Natural killer cell (primary cell): ENCODE measurements at places on chromosomes 11 and 22.
A peak's percentile ranks its signal among the peaks of the same experiment; 100 is the strongest.

DNA sequence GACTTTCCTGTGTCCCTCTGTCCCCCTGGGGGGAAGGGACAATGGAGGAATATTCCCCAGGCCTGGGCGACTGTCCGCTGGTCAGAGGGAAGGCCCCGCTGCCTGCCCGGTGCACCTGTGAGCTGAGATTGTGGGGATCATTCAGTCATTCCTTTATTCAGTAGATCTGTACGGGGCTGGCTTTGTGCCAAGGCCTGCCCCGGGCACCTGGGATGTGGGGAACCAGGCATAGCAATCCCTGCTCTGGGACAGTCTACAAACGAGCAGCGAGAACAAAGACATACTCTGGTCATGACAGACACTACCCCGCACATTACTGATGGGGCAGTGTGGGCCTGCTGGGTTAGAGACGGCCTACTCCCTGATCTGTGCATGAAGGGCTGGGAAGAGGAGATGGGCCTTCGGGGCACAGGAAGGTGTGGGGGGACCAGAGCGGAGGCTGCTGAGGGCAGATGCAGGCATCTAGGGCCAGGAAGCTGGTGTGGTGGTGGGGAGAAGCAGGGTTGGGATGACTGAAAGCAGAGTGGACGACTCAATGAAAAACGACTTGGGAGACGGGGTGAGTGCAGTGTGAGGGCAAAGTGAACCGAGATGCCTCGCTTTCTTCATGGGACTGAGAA is 1.8 kb upstream of the MYO7A start:
- H3K36me3 ChIP-seq, result no peaks in the 10 kb centered on the region
- DNase-seq, result no peak
- no peak overlapping the region for H3K27ac ChIP-seq
- H3K27me3 ChIP-seq, result peaks cover 11% of the 10 kb centered on the region
- no peak overlapping the region for H3K4me3 ChIP-seq

DNA sequence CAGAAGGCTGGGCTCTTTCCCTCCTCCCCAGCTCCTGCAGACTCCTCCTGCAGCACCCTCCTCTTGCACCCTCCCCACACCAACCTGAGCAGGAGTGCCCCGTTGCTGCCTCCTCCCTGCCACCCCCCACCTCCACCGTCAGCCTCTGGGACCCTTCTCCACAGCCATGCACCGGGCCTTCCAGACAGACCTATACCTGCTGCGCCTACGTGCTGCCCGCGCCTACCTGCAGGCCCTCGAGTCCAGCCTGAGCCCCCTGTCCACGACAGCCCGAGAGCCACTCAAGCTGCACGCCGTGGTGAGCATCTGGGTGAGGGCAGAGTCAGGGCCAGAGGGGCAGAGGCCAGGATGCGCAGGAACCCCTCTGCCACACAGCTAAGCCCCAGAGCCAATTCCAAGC is 16.2 kb downstream of the ZDHHC24 start:
- no peak overlapping the region for H3K27ac ChIP-seq
- peaks cover 15% of the 10 kb centered on the region for H3K36me3 ChIP-seq
- H3K27me3 ChIP-seq, result no peaks in the 10 kb centered on the region
- H3K4me3 ChIP-seq, result no peak overlapping the region

GRCh38 chr11:31974366-31975136 is 116.3 kb upstream of the RCN1 start:
- no peak overlapping the region for H3K27ac ChIP-seq
- no peaks in the 10 kb centered on the region for H3K4me1 ChIP-seq
- DNase-seq, result no peak

- H3K36me3 ChIP-seq, result no peaks in the 10 kb centered on the region
- no peak overlapping the region for H3K4me3 ChIP-seq
- H3K27me3 ChIP-seq, result no peaks in the 10 kb centered on the region
- no peak for DNase-seq
Observed at GRCh38 chr11:71391796-71392195, 56.4 kb downstream of the DHCR7 start.

- peaks cover 23% of the 10 kb centered on the region for H3K4me1 ChIP-seq
- peak; percentile 43 for DNase-seq
- no peaks in the 10 kb centered on the region for H3K36me3 ChIP-seq
- H3K27ac ChIP-seq, result peak overlapping the region; percentile 81
Observed at GRCh38 chr11:67630943-67631331, 1.2 kb upstream of the NUDT8 start.

- H3K4me3 ChIP-seq, result no peak overlapping the region
- DNase-seq, result no peak
- H3K36me3 ChIP-seq, result no peaks in the 10 kb centered on the region
- H3K27ac ChIP-seq, result no peak overlapping the region
- peaks cover 9% of the 10 kb centered on the region for H3K27me3 ChIP-seq
- no peaks in the 10 kb centered on the region for H3K4me1 ChIP-seq
Observed at GRCh38 chr11:17651061-17651460, 68.3 kb upstream of the MYOD1 start.

GRCh38 chr11:134027671-134028070 is 41.2 kb upstream of the JAM3 start:
- H3K36me3 ChIP-seq, result no peaks in the 10 kb centered on the region
- no peak overlapping the region for H3K4me3 ChIP-seq
- DNase-seq, result peak; percentile 71
- H3K4me1 ChIP-seq, result peaks cover 5% of the 10 kb centered on the region
- no peaks in the 10 kb centered on the region for H3K27me3 ChIP-seq

GRCh38 chr11:122398167-122398566 is 257.4 kb upstream of the UBASH3B start:
- no peak overlapping the region for H3K4me3 ChIP-seq
- H3K27ac ChIP-seq, result no peak overlapping the region
- no peaks in the 10 kb centered on the region for H3K27me3 ChIP-seq

DNA sequence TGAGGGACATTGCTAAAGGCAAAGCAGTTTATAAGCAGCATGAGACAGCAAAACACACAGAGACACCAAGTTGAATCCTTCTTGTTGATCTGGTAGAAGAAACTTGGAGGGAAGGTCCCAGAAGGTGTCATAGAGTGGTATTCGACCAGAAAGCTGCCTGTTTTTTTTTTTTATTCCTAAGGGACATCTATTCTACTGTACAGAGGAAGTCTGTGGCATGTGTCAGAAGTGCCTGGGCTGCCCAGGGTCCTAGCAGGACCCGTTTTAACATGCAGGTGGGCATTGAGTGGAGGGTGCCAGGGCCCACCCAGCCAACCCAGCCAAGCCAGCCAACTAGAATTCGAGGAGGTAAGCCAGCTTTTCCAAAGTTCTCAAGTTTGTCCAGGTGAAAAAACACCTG is 68.0 kb upstream of the ATXN10 start:
- no peaks in the 10 kb centered on the region for H3K27me3 ChIP-seq
- H3K4me3 ChIP-seq, result no peak overlapping the region
- H3K27ac ChIP-seq, result no peak overlapping the region

GRCh38 chr22:45740236-45740635 is 68.6 kb downstream of the ATXN10 start:
- no peak overlapping the region for H3K4me3 ChIP-seq
- peaks cover 55% of the 10 kb centered on the region for H3K36me3 ChIP-seq
- no peak for DNase-seq
- H3K27ac ChIP-seq, result no peak overlapping the region
- no peaks in the 10 kb centered on the region for H3K27me3 ChIP-seq

DNA sequence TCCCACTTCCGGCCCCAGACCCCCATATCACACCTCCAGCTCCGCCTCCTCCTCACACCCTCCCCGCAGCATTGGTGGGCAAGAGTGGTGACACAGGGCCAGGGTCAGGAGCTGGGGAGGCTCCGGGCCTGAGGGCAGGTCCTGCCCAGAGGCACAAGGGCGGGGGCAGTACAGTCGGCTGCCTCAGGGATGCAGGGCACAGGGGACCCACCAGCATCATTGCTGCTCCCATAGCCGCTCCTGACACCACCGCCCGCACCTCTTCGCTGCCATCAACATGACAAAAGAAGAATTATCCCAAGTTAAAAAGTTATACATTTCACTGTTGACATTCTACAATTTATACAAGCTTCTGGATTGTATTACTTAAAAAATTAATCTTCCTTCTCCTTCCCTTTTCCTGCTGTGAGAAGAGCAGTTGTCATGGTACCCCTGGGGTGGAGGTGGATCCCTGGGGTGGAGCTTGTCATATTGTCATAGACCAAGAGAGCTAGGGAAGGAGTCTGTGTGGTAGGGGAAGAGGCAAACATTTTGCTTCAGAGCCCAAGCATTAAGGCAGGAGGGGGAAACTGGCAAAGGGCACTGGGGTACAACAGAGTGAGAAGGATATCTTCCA is 4.1 kb downstream of the SBF2 start:
- no peak overlapping the region for H3K27ac ChIP-seq
- H3K27me3 ChIP-seq, result peaks cover 7% of the 10 kb centered on the region
- no peak for DNase-seq
- H3K4me3 ChIP-seq, result no peak overlapping the region

DNA sequence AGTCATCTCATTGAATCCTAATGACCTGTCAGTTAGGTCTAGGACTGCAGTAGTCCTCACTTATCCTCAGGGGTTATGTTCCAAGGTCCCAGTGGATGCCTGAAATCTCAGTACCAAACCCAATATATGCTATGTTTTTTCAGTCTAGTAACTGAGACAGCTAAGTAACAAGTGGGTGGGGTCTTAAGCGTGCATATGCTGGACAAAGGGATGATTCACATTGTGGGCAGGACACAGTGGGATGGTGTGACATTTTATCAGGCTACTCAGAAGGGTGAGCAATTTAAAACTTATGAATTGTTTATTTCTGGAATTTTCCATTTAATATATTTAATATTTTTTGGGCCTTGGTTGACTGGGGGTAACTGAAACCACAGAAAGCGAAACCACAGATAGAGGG is 29.0 kb downstream of the DDX10 start:
- no peaks in the 10 kb centered on the region for H3K4me1 ChIP-seq
- no peaks in the 10 kb centered on the region for H3K27me3 ChIP-seq
- H3K27ac ChIP-seq, result no peak overlapping the region
- DNase-seq, result no peak

- H3K4me3 ChIP-seq, result no peak overlapping the region
- no peak for DNase-seq
- H3K27me3 ChIP-seq, result no peaks in the 10 kb centered on the region
- no peak overlapping the region for H3K27ac ChIP-seq
- peaks cover 21% of the 10 kb centered on the region for H3K4me1 ChIP-seq
Observed at GRCh38 chr22:21850660-21851059, 16.8 kb downstream of the MAPK1 start.

DNA sequence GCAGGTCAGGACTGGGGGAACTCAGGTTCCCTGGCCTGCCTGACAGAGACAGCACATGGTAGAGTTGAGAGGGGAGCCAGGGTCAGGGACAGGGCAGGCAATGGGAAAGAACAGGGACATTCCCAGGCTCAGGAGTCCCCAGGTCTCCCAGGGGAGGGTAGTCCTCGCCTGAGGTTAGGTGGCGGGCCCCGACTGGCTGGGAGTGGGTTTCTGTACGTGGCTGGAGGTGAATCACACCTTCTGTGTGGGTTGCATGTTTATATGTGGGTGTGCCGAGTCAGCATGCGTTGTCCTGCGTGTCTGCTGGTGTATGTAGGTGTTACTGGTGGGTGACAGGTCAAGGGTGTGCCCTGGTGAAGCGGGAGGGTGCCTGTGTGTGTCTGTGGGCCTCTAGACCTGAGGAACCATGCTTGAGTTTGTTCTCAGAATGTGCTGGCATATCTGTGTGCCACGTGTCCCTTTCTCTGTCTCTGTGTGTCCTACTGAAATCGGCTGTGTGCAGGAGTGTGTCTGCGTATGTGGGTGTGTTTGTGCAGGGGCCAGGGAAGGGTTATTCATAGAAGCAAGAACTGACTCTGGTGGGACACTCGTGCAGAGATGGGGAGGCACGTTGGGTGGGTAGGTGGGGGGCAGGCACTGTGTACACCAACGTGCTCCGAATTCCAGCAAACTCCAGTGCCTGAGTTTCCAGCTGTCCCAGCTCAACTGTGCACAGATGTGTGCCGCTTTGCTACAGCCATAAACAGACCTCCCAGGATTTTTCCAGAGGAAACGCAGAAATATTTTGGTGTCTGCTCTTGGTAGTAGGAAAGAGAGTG is 23.8 kb upstream of the OAF start:
- no peak overlapping the region for H3K27ac ChIP-seq
- no peaks in the 10 kb centered on the region for H3K27me3 ChIP-seq
- H3K4me1 ChIP-seq, result no peaks in the 10 kb centered on the region
- H3K36me3 ChIP-seq, result no peaks in the 10 kb centered on the region
